RWPE2 (cell line): ENCODE measurements at places on chromosomes 7 and 10.

GRCh38 chr10:102247734-102248133 lies 2.4 kb downstream of the GBF1 start:
- no peak for DNase-seq

- no peak for DNase-seq
Observed at GRCh38 chr7:133513608-133514007, 260.7 kb downstream of the EXOC4 start.

DNA sequence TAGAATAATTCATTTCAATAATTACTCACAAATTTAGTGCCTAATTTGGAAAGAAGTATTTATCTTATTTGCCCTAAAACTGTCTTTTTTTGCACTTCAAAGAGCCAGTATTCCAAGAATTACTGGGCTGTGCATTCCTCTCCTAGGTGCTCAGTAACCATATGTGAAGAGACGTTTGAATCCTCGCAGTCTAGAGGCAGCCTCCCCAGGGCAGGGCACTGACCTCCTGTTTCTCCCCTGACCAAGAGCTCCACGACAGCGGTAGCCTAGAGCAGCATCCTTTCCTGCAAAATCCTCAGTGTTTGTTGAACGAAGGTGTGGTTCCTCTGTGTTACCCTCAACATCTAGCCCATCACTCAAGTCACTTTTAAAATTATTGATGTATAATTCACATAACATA lies 113.1 kb downstream of the EEPD1 start:
- DNase-seq: no peak

GRCh38 chr10:101140950-101141615 lies 10.0 kb downstream of the TLX1 start:
- DNase-seq: no peak

GRCh38 chr7:151579644-151580043 lies 59.9 kb upstream of the RHEB start:
- no peak for DNase-seq

- no peak for DNase-seq
Observed at GRCh38 chr7:65216469-65216868, 157.2 kb upstream of the ZNF92 start.

- no peak for DNase-seq
Observed at GRCh38 chr10:4947635-4948596, 15.3 kb upstream of the AKR1C1 start.

DNA sequence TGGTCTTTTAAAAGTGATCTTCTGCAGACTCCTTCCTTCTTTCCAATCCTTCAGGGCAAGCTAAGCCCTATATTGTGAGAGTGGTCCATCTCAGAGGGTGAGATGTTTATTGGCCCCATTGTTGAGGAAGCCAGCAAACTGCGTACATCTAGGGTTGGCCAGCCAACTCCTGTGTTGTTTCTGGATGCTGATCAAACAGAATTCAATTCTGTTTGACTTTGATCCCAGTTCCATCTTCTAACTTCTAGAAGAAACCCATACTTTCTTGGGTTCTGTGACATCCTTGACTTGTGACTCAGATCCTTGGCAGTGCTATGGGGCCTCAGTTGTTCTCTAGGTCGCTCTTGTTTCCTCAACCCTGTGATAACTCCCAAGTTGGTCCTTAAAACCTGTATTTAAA lies 116.2 kb downstream of the LSMEM1 start:
- DNase-seq: no peak

GRCh38 chr7:45347804-45348203 lies 190.2 kb downstream of the RAMP3 start:
- DNase-seq: no peak

GRCh38 chr7:34451923-34452322 lies 206.1 kb upstream of the NPSR1 start:
- no peak for DNase-seq

GRCh38 chr7:149188637-149189259 lies 6.6 kb upstream of the ZNF282 start:
- DNase-seq: no peak

DNA sequence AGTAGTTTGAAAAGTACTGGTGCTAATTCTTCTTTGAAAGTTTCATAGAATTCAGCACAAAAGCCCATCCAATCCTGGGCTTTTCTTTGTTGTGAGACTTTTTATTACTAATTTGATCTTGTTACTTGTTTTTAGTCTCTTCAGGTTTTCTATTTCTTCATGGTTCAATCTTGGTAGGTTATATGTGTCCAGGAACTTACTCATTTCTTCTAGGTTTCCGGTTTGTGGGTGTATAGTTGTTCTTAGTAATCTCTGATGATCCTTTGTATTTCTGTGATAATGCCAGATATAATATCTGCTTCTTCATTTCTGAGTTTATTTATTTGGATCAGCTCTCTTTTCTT lies 147.5 kb downstream of the RTKN2 start:
- no peak for DNase-seq

DNA sequence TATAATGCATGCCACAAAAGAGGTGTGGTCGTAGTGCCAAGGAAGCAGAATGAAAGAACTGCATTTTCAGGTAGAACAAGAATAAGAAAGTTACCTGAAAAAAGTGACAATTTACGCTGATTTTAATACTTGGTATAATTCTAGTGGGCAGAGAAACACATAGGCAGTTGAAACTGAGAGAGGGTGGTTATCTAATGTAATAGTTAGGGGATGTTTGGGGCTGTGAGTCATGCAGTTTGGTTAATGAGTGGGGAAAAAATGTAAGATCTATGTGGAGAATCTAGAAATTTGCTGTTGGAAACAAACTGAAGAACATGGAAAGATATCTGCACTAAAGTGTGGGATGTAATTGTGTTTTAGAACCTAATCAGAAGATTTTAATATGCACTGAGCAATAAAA lies 33.7 kb downstream of the ZNF37A start:
- no peak for DNase-seq

- DNase-seq: no peak
Observed at GRCh38 chr10:100339236-100339635, 7.8 kb upstream of the SCD start.

DNA sequence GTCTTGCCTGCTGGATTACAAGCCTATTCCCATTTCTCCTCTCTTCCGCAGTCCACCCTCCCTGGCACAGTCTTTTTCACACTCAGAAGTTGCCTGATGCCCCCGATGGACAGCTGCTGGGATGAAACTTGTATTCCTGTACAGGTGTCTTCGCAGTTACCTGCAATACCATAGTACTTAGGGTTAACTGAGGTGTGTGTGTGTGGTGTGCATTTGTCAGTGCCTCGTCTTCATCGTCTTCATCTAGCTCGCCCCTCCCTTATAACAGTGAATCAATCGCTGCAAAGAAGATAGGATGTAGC lies 11.0 kb downstream of the NXPH1 start:
- no peak for DNase-seq

- DNase-seq: no peak
Observed at GRCh38 chr10:69901628-69902505, 100.2 kb downstream of the COL13A1 start.

DNA sequence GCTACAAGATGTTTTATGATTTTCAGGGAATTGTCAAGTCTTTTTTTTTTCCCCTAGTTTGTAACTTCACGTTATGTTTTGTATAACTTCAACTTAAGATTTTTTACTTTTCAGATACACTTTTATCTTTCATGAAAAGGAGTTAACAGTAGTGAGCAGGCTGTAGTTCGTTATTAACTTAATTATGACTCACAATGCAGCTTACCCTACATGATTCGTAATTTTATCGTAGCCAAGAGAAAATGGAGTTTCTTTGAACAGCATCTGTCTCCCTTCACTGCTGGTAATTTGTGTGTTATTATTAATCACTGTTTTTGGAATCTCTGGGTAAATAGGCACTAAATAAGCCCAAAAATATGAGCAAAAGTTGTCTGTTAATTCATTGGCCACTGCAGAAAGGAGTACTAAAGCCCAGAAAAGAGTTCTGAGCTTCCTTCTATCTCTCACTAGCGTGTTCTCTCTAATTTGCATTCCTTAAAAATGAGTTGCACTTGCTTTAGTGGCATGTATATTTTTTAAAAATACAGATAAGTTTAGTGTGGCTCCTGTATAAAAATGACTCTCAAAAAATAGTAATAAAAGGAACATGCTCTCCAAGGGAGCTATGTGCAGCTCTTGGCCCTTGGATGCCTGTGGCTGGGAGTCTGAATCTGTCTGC lies 36.1 kb downstream of the RALA start:
- no peak for DNase-seq

GRCh38 chr10:84452003-84452402 lies 123.6 kb downstream of the CCSER2 start:
- no peak for DNase-seq

DNA sequence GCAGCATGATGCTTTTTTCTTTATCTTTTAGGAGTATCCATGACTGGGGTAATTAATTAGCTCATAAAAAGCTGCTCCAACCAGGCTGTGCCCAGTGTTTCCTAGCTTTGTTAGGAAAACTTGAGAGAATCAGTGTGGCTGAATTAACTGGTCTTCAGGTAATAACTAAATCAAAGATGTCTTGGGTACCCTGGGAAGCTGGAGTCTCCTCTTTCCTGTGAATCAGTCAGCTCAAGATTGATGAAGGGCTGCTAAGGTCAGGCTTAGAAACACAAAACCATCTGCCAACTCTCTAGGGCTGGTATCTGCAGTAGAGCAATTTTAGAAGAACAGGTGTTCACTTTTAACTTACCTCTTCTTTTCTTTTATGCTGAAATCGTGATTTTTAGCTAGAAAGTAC lies 21.4 kb upstream of the ATOH7 start:
- no peak for DNase-seq

GRCh38 chr7:47878662-47879061 lies 69.6 kb downstream of the PKD1L1 start:
- DNase-seq: no peak

GRCh38 chr7:3318874-3319273 lies 17.8 kb downstream of the SDK1 start:
- DNase-seq: no peak

DNA sequence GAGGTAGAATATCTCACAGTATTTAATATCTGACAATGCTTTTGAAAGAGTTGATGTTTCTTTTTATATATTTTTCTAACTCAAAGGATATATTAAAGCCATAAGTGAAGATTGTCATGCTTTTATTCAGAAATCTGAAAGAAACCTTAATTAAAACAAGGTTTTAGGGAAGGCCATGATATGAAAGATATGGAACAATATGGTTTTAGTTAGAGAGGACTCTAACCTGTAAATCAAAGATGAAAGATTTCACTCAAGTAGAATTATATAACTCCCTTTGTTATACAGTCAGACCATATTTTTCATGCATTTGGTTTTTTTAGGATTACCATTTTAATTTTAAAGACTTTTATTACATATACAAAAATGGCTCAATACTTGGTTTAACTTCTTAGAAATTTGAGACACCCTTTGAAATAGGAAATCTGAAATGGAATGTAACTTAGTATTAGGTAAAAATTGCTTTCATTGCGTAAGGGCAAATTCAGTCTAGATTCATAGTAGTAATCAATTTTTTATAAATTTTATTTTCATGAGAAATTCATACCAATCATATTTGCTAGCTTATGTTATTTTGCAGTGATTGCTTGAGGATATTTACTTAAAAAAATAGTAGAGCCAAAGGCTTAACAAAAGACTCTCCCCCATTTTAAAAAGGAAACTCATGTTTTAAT lies 119.8 kb downstream of the TWIST1 start:
- no peak for DNase-seq

DNA sequence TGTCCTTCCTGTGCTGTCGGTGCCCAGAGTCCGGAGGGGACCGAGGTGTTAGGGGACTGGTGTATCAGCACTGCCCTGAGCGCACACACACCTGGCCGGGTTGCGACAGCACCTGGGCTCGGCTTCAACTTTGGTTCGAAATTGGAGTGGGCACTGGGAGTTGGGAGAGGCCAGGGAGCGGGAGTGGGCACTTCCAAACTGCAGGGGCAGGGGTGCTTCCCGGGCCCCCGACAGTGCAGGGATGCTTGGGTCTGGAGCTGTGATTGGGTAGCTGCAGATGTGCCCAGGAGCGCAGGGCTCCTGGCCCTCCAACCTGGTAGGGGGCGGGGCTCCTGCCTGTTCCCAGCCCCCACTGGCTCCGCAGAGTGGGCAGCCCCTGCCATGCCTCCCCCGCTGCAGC lies 7.7 kb downstream of the BBS9 start:
- no peak for DNase-seq

GRCh38 chr7:78777829-78778228 lies 675.6 kb downstream of the MAGI2 start:
- no peak for DNase-seq

GRCh38 chr10:31650010-31650409 lies 278.6 kb downstream of the ARHGAP12 start:
- DNase-seq: no peak

DNA sequence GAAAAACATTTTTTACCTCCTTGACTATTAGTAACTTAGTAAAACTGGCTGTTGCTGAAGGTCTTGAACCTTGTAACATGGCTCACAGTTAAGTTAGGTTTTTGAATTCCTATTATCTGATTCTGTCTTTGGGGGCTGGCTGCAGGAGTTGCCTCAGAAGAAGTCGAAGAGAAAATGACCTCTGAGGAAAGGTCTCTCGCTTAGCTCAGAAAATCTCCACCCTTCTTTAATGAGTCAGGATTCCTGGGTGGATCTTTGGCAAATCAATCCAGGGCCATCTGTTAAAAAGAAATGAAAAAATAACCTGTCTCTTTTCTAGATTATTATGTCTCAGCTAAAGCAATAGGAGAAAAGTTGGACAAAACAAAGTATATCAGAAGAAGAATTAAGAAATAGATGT lies 267.8 kb upstream of the SEMA3C start:
- DNase-seq: no peak

DNA sequence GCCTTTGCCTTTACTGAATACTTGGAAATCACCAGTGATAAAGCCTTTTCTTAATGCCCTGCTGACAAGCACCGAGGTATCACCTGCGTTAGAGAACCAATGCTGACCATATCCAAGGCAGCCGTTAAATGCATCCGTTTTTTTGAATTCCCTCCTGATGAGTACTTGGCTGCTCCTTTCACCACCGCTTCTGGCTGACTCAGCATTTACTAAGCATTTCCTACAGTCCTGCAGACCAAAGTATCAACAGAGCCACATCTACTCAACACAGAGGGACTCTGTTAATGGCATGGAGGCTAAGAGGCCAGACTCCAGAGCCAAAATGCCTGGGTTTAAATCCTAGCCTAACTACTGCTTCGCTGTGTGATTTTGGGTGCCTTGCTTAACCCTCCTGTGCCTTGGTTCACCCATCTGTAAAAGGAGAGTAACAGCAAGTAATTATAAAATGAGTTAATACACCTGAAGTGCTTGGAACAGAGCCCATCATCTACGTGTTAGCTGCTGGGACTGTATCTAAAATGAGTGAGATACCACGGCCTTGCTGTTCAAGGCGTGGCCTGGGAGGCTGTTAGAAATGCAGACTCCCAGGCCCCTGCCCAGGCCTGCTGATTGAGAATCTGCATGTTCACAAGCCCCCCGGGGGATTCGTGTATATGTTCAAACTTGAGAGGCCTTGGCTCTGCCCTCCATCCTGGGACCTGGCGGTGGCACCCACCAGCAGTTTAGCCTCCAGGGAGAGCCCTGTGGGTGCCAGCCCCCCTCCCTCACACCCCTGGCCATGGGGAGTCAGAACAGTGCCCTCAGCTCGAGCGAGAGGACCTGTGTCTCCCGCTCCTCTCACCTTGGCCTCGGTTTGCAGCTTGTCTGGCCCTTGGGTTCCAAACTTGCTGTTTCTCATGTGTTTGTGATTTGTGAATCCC lies 30.8 kb upstream of the EFCAB10 start:
- DNase-seq: no peak
